Hematopoietic multipotent progenitor cell treated with erythropoietin and hydrocortisone succinate and interleukin-3 and kit ligand, for 6 days (in vitro differentiated cells): ENCODE measurements at places on chromosomes 2 and 18.

- DNase-seq, result no peak
These were observed 4.3 kb upstream of the NCOA1 start for GRCh38 chr2:24486636-24487205.

DNA sequence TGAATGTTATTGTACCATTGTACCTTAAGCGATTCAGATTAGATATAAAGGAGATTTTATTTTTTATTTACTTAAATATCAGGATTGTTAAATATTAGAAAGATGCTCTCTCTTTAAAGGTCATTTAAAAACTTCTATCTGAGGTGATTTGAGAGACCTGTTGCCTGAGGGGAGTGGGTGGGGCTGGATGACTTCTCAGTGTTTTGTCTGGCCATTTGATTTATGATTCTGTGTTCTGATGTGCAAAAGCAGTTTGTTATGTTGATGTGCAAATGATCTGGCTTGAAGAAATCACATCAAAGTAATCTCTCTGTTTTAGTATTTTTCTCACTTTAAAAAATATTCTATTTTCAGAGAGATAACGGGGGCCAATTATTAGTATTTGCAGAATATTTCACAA, 370.8 kb downstream of the NUP35 start:
- no peak for DNase-seq

GRCh38 chr2:241546771-241547498, 11.6 kb upstream of the BOK start:
- DNase-seq, result no peak

GRCh38 chr2:158337018-158337417, 119.5 kb downstream of the CCDC148 start:
- no peak for DNase-seq

DNA sequence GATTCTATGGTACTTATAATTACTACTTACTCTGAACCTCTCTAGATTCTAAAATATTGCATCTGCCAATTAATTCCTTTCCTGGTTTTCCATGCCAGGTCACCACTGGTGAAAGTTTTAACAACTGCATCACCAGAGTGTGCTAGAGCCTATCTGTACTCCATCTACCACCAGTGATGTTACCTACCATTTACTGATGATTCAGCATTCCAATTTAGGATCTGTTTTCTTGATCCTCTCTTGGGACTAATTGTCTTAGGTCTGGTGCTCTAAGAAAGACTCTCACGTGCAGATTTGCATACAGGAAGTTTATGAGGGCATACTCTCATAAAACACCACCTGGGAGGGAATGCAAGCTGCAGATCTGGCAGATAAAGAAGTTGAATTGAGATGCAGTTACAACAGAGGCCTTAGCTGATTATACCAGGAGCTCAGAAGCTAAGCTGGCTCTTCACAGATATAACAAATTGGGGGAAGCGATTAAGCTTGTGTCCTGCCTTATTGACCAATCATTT, 347.6 kb upstream of the VRK2 start:
- no peak for DNase-seq

DNA sequence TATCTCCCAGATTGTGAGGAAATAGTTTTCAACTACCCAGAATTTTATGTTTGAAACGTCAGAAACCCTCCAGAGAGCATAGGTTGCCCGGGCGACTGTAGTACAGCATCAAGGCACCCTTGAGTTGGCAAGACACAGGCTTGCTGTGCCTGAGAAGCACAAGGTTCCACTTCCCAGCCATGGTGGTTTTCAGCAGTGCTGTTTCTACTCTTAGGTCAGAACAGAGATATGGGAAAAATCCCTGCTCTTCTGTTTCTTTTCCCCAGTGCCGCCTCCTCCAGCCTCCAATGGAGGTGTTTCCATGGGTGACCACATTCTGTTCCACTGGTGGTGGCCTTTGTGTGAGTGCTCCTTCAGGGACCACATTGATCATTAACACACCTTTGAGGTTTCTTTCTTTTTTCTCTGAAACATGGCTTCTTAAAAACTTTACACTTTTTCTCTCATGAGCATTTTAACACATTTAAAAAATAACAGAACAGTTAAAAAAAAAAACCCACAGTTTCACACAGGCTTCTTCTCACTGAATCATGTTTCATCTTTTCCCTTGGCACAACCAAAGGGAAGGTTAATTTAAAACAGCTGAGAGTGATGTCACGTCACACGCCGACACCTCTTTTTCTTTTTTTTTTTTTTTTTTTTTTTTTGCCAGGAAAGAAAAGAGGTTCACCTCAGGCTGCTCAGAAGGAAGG, 229.3 kb upstream of the HDAC4 start:
- DNase-seq, result no peak

DNA sequence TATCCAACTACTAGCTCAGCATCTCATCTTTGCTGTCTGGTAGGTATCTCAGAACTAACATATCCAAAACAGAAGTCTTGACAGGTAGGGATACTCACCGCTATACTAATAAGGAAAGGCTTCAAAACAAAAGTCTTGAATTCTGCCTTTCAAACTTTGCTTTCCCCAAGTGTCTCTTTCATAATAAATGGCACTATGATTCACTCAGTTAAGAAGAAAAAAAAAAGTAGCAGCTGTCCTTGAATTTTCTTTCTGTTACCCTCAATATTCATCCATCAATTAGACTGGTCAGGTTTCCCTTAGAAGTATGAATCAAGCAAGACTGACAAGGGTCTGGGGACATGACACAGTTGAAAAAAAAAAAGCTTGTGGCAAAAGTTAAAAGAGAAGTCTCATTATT, 175.1 kb downstream of the GULP1 start:
- no peak for DNase-seq

- peak; percentile 14 for DNase-seq
These were observed 8.4 kb downstream of the POMC start for GRCh38 chr2:25159949-25160348.

GRCh38 chr18:61941948-61942471, 49.2 kb upstream of the RNF152 start:
- DNase-seq, result no peak

- DNase-seq, result no peak
These were observed 7.2 kb upstream of the PROC start for GRCh38 chr2:127410871-127411652.

- DNase-seq, result no peak
These were observed 56.8 kb downstream of the SLC4A10 start for GRCh38 chr2:161681046-161681445.

DNA sequence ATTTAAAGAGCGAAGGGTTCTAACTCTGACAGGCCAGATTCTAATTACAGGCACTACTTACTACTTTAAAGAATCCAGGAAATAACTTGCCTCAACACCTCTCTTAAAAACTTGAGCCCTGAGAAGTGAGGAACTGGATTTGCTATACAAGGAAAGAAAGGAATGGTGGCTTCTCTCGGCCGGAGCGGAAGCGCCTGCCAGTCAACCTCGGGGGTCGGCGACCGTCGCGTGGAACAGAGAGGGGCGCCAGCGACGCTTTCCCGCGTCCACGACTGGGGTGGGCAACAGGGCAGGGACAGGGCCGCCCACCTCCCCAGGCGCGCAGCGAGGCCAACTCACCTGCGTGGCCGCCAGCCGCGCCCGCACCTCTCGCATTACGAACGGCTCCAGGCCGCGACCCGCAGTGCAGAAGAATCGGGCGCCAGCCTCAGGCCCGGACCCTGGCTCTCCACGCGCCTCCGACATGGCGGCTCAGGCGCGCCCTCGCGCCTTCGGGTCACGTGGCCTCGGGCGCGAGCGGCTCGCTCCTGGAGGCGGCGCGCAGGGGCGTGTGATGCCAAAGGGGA, at the start of gene THUMPD2:
Gene THUMPD2, minus strand, starts transcription at position 484 of the 566 bp plus-strand sequence. Its CDS starts 19 bp downstream, at position 465.
- peak; percentile 86 for DNase-seq

DNA sequence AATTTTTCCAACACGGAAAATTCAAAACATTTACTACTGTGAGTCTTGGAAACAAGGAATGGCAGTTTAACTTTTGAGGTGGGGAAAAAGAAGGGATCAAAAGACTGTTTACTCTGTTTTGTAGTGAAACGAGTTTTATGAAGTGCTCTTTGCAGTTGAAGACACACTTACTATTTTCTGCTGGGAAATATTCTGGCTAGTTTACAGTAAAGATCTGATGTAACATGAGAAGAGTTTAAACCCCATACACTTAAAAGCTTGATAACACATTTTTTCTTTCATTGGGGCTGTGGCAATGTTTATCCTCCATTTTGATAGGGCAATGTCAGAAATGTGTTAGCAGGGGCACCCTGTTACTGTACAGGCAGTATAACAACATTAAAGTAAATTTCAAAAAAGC, 124.9 kb upstream of the SMAD7 start:
- no peak for DNase-seq

- no peak for DNase-seq
These were observed 256.9 kb upstream of the DPP10 start for GRCh38 chr2:114185501-114185900.

GRCh38 chr2:43725711-43726246, 48.1 kb upstream of the DYNC2LI1 start:
- DNase-seq, result no peak

DNA sequence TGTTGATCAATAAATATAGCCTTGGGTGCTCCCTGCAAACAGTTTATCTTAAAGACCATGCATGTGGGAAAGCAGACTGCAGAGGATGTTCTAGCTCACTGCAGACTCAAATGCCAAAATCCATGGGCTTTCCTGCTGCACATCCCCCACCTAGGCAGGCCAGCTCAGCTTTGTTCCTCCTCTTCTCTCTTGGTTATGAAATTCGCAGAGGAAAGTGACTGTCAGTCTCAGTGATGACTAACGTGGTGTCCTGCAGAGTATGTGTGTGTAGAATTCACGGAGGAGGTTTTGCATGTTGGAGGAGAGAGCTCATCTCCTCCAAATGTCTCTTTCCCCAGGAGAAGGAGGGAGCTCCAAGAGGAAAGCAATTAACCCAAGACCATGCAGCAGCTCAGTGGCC, 21.4 kb upstream of the KCNS3 start:
- no peak for DNase-seq

- DNase-seq, result peak; percentile 62
These were observed 864 bp upstream of the XPO1 start for GRCh38 chr2:61538920-61539520.

DNA sequence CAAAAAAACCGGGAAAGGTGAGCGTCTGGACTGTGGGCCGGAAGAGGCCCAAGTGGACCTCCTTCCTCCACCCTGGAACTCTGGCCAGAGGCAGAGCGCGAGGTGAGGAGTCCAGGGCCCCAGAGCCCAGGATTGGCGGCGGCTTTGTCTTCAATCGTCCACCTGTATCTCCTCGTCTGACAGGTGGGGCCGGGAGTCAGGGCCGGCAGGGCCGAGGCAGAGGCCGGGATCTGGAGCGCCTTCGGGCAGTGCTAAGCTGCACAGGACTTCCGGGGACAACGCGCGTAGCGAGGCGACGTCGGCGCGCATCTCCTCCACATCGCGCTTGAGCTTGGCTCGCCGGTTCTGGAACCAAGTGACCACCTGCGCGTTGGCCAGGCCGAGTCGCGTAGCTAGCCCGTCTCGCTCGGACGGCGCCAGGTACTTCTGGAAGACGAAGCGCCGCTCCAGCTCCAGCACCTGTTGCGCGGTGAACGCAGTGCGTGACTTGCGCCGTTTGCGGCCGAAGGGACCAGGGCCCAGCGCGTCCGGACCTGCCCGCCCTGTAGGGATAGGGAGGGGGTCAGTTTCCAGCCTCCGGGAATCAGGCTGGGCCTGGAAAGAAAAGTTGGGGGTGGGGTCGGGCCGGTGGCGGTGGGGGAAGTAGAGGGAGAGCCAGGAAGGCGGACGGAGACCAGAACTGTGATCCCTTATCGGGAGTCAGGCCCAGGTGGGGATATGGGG, 1.5 kb downstream of the LBX2 start:
- peak; percentile 53 for DNase-seq

- peak; percentile 40 for DNase-seq
These were observed 189.8 kb downstream of the SNTG2 start for GRCh38 chr2:1140389-1141003.

DNA sequence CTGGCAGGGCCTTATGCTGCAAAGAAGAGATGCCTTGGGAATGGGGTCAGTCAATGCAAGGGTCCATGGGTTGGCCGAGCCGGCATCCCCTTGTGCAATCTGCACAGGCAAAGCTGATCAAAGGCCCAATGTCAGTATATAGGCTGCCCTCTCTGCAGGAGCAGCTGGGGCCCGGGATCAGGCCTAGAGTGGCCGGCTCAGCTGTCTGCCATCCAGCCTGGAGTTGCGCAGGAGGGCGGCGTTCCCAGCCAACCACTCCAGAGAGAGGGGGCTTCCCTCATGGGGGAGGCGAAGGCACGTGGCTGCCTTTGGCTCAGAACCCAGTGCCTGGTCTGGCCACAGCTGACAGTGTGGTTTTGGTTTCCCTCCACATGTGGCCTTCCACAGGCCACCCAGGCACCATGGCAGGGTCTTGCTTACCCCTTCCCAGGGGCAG, 3.9 kb downstream of the INPP5D start:
- peak; percentile 63 for DNase-seq

DNA sequence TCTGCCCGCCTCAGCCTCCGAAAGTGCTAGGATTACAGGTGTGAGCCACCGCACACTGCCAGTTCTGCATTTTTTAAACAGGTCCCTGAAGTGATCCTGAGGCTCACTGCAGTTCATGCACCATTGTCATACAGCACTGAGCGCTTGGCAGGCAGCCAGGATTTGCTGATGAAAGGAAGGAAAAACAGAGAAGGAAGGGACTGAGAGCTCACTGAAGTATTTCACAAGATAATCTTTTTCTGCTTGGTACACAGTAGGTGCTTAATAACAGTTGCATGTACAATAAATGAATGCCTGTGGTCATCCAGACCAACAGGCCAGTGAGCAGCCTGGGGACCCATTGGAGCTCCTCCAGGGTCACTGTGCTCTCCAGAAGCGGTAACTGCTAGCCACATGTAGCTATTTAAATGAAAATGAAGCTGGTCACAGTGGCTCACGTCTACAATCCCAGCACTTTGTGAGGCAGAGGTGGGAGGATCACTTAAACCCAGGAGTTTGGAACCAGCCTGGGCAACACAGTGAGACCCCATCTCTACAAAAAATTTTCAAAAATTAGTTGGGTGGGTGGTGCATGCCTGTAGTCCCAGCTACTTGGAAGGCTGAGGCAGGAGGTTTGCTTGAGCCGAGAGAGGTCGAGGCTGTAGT, 33.1 kb upstream of the SMAD7 start:
- DNase-seq, result peak; percentile 61
